ENCODE measurements at places on chromosomes 5 and 9.

DNA sequence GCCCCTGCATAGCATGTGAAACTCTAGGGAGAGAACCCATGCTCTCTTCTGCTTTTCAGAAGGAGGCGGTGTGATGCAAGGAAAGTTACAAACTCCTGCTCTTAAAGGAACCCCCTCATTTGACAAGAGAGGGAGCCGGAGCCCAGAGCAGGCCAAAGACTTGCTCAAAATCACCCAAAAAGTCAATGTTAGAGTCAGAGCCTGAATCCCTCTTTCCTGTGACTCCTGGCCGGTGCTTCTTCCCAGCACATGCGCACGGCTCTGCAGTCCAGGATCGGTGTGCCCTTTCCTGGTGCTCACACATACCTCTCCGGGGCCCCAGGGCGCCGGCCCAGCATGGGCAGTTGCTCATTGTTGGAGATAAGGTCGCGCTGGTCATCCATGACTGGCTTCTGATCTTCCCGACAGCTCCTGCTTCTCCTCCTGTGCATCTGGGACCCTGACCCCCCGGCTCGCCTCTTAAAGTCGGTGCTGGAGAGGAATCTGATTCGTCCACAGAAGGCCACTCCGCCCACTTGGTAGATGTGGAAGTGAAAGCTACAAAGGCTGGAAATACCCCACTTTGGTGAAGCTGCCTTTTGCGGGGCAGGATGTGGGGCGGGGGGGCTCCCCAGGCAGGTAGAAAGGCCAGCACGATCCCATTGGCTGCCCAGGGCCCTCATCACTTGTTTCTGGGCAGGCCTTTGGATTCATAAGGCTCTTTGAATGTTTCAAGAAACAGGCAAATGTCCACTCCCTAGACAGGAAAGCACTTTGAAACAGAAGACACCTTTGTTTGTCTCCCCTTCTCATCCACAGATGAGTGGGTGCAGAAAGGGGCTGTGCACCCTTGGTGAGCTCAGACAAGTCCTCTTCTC lies at the start of gene CD74:
CD74 (minus strand) TSS at position 592 of the 857 bp plus-strand sequence; CDS start at position 431, 161 bp downstream.
- DNase-seq = peak; percentile 92

- no peak for DNase-seq
Measured at GRCh38 chr5:12522116-12522515, 617.9 kb upstream of the CTNND2 start.

DNA sequence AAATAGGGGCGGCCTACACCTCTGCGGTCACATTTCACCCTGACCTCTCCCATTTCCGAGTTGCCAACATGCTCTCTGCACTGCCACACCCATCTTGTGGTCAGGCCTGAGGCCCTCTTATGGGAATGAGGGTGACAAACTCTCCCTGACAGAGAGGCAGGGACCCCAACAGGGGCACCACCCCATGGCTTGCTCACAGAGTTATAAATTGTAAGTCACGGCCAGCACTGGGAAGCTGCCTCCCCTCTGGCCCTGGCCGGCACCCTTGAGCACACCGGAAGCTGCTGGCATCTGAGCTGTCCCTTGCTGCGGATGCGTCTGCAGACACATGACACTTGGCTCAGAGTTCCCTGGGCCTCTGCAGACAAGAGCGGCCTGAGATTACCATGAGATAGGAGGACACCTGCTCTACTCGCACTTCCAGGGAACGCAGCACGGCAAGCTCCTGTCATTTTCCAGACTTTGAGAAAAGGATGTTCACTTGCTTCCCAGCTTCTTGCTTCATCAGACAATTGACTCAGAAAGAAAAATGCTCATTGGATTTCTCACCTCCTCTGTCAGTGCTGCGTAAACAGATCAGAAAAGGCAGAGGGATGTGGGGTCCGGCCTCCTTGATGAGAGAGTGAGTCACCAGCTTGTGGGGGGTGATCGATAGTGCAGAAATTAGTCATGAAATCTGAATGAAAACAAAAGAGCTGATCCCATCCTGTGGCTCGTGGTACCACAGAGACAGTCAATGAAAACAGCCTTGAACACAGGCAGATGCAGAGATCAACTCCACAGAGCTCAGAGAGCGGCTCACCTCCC lies 269.8 kb downstream of the SYK start:
- DNase-seq = no peak

- no peak for DNase-seq
Measured at GRCh38 chr9:118721923-118722322, 647.3 kb downstream of the BRINP1 start.

- peak; percentile 17 for DNase-seq
Measured at GRCh38 chr5:1554410-1554967, 30.7 kb upstream of the LPCAT1 start.

- no peak for DNase-seq
Measured at GRCh38 chr5:53262348-53262970, 152.9 kb upstream of the MOCS2 start.

DNA sequence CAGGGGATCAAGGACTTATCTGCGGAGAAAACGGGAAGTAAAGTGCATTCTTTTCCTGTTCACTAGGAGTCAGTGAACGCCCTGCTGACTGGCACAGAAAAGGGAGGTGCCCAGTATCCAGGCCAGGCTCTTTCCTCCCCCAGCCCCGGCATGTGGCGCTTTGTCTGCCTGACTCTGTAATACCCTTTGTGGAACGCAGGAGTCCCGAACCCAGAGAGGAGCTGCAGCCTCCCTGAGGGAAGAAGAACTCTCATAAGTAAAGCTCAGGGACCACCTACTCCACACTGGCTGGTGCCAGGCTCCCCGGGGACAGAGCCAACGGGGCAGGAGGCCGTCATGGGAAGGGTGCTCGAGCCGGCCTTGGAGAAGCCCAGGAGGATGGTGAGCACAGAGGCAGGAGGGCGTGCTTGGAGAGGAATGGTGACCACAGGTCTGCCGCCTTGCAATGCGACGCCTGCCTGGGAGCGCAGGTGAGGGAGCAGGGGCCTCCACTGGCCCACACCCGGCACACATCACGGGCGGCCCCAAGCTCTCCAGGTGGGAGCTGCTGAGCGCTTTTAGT lies 31.5 kb downstream of the VAV2 start:
- DNase-seq = no peak

GRCh38 chr5:160493806-160494338 lies 72.2 kb downstream of the PTTG1 start:
- DNase-seq = no peak

GRCh38 chr5:67248703-67249589 lies 52.3 kb upstream of the CD180 start:
- DNase-seq = no peak

DNA sequence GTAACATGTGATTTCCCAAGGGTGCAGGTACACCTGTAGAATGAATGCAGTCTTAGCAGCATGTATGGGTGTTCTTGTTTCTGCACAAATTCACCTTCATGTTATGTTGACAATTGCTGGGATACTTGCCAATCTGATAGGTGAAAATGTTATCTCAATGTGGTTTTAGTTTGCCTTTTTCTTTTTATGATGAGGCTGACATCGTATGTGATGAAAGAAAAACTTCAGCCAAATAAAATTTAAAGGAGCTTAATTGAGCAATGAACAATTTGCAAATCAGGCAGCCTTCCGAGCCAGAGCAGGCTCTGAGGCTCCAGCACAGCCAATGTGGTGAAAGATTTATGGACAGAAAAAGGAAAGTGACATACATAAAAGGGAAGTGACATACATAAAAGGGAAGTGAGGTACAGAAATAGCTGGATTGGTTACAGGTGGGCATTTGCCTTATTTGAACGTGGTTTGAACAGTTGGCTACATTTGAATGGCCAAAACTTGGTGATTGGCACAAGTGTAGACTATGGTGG lies 10.5 kb downstream of the TAL2 start:
- DNase-seq = no peak

GRCh38 chr9:127977884-127978647 lies 2.7 kb downstream of the EEIG1 start:
- no peak for DNase-seq

DNA sequence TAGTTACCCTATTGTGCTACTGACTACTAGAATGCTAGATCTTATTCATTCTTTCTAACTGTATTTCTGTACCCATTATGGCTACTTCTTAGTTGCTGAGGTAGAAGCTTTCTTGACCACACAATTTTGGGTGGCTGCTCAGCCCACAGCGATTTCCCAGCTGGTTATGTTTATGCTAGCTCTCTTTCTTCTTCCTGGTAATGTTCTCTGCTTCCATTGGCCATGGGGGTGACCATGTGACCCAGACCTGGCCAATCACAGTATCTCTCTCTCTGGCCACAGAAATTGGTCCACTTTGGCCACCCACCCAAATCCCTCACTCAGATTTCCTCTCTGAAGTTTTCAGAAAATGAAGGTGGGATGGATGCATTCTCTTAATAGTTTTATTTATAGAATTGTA lies 427.9 kb upstream of the CLINT1 start:
- no peak for DNase-seq

DNA sequence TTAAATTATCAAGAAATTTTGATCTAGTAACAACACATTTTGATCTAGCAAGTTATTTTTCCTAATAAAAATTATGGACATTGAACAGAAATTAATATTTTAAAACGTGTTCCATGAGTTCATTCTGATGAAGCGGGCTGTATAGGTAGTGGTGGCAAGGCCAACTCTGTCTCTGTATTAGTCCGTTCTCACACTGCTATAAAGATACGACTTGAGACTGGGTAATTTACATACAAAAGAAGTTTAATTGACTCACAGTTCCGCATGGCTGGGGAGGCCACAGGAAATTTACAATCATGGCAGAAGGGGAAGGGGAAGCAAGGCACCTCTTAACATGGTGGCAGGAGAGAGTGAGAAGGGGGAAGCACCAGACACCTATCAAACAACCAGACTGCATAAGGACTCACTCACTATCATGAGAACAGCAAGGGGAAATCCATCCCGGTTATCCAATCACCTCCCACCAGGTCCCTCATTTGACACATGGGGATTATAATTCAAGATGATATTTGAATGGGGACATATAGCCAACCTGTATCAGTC lies 61.2 kb downstream of the TMEM232 start:
- no peak for DNase-seq

DNA sequence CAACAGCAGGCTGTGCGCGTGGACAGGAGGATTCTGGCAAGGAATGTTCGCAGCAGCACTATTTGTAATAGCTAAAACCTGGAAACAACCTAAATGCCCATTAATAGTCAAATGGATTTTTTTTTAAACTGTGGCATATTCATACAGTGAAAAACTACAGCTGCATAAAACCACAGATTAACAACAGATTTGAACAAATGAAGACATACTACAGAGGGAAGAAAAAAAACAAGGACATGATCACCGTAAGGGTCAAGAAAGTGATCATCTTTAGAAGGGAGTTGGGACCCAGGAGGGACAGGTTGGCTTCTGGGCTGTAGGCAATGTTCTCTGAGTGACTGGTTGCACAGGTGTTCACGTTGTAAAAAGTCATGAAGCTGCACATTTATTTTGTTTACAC lies 1.2 kb upstream of the TMOD1 start:
- DNase-seq = no peak

- no peak for DNase-seq
Measured at GRCh38 chr5:160542840-160543239, 121.2 kb downstream of the PTTG1 start.

DNA sequence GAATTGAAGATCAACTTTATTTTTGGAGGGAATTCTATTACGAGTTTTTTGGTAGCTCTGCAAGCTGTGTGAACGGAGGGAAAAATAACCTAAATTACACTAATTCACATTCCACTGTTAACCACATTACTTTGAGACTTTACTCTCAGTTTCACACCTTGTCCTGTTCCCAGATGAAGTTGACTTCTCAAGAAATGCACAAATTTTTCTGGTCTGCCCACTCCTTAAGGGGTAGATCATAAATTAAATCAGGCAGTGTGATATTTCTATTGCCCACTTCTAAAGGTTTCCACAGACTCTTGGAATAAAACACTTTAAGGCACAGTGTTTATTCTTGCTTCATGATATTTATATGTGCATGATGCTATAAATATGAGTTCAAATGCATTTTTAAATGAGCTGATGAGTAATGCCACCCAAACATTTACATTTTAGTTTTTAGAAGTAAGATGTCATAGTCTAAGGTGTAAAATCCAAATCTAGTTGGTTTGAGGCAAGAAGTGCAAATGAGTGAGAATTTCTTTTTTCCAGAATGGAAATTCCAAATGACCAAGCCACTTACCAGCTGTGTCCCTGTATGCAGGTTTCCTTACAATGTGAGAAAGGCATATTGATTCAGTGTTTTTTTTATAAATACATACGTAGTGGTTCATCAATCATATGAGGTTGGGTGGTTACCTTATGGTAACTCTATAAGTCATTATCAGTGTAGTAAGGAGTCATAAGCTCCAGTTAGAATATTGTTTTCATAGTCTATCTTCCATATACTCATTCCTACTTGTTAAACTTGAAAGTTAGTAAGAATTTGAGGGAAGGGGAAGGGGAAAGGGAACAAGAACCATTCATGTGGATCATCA lies 437.7 kb upstream of the MEF2C start:
- DNase-seq = no peak

DNA sequence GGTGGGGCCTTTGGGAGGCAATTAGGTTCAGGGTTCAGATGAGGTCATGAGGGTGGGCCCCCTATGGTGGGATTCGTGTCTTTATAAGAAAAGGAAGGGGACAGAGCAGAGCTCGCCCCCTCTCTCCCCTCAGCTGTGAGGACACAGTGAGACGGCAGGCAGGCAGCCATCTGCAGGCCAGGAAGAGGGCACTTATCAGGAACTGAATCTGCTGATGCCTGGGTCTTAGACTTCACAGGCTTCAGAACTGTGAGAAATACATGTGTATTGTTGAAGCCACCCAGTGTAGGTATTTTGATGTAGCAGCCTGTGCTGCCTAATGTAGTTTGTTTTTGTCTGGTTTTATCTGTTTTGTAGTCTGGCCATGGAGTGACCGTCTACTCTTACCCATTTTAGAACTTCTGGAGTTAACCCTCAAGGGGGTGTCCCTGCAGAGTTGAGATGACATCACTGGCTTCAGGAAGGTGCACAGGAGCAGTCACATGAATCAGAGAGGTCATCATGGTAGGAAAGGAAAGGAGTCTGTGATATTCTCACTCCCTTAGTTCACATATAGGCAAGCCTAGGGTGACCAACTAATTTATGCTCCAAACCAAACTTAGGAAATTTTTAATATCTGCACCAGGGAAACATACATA lies 71.0 kb downstream of the LRRC70 start:
- no peak for DNase-seq

- no peak for DNase-seq
Measured at GRCh38 chr5:41921874-41922273, 3.2 kb upstream of the FBXO4 start.

GRCh38 chr5:14383923-14384322 lies 197.7 kb upstream of the OTULINL start:
- DNase-seq = no peak

- DNase-seq = peak; percentile 72
Measured at GRCh38 chr5:74766418-74766848, 484 bp downstream of the GFM2 start.

DNA sequence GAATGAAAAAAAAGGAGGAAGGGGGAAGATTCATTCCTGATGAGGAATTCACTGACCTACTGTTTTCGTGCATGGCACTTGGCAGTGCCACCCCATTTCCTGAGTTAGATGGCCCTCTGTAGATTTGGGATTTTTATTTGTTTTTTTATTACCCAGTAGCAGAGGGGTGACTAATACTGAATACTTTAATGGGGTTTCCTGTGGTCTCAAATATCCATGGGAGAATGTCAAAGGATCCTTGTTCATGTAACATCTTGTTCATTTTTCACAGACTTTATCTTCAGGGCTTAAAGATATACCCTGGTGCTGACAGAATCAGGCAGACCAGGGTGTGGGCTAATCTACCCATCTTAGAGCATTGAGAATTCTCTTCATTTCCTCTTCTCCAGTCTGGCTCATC lies 93.0 kb downstream of the MAMDC2 start:
- DNase-seq = no peak
